GM13977 (cell line): ENCODE measurements at places on chromosomes 3 and 15.

- no peak for DNase-seq
Observed at GRCh38 chr3:179603321-179603720, 1.1 kb downstream of the MRPL47 start.

GRCh38 chr15:87755226-87755625 lies 501.3 kb downstream of the NTRK3 start:
- no peak for DNase-seq

- DNase-seq, result no peak
Observed at GRCh38 chr3:22836131-22836530, 367.0 kb upstream of the UBE2E2 start.

GRCh38 chr3:27209617-27210264 lies 159.4 kb downstream of the NEK10 start:
- no peak for DNase-seq

GRCh38 chr3:172125963-172126457 lies 86.6 kb downstream of the FNDC3B start:
- no peak for DNase-seq

DNA sequence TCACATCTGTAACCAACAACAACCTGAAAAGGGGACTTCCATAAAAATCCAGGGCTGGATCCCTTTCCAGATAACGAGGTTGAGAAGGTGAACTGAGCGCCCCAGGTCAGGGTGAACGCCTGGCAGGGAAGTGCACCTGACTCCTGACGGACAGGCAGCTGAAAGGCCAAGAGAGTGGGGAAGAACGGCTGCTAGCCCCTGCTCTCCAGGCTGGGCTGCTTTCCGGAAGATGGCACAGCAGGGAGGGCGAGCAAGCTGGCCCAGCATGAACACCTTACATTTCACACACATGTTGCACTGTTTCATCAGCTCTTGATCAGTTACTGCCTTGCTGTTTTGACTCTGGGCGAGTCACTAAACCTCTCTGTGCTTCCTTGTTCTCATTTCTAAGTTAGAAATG lies 127.2 kb upstream of the IQSEC1 start:
- no peak for DNase-seq

GRCh38 chr3:144868506-144868905 lies 896.9 kb downstream of the DIPK2A start:
- DNase-seq, result no peak

GRCh38 chr15:73997986-73998385 lies 3.5 kb downstream of the PML start:
- DNase-seq, result no peak

GRCh38 chr3:25178672-25179071 lies 249.4 kb upstream of the RARB start:
- DNase-seq, result no peak

DNA sequence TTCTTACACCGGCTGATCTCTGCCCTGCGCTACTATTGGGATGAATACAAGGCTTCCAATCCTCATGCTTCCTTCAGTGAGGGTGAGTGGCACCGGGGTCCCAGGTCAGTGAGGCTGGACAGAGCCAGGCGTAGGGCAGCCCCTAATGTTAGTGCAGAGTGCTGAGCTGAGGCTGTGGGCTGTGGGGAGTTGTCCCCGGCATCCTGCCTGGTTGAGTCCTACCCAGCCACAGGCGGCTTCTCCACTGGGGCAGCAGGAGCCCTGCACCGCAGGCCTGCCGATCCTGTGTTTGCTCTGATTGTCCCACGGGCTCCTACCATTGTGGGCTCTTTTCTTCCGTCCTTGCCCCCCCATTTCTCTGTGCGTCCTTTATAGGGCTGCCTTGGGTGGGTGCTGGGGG lies 13.3 kb downstream of the RNF123 start:
- DNase-seq, result no peak

- DNase-seq, result no peak
Observed at GRCh38 chr3:10352146-10352911, 31.4 kb upstream of the SEC13 start.

DNA sequence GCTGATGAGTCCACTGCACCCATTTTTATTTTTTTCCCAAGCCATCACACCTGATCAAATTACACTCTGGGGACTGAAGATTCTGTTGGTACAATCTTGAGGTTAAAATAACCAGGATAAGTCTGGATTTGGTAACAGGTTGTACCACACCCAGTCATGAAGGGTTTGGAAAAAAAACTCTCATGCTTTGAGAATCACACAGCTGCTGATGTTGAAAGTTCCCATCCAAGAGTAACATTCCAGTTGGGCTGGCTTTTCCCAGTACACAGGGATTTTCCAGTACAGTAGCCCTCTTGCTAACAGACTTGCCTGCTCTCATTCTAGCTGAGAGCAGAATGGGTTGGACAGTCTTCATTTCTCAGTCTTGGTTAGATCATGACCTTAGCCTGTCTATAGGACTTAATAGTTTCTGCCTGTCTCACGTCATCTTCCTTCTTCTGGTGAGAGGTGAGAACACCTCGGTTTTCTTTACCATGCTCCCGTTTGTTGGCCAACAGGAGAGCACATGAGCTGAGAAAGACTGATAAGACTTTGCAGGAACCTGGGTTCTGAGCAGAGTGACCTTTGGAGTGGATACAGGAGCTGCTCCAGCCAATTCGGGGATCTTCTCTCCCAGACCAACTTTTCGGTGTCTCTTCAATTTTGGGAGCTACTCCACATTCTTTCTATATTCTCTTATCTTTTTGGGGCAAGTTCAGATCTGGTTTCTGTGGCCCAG lies 300.1 kb upstream of the LYSMD4 start:
- DNase-seq, result no peak

DNA sequence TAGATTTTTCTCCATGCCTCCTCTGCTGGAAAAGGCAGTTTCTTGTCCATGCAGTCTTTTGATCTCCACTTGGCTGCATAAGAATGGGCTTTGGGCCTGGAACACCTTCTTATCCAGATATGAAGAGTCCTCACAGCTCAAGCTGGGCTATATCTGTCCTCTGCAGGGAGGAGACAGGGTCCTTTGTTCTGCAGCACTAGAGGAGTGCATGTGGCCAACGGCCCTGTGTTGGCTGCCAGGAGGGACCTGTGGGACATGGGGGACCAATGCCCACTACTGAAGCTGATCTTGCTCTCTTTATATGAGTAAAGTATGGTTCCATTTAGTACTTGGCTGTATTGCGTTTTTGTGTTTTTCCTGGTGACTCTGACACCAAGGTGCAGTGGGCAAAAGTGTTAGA lies 157.3 kb upstream of the ABI3BP start:
- DNase-seq, result no peak

DNA sequence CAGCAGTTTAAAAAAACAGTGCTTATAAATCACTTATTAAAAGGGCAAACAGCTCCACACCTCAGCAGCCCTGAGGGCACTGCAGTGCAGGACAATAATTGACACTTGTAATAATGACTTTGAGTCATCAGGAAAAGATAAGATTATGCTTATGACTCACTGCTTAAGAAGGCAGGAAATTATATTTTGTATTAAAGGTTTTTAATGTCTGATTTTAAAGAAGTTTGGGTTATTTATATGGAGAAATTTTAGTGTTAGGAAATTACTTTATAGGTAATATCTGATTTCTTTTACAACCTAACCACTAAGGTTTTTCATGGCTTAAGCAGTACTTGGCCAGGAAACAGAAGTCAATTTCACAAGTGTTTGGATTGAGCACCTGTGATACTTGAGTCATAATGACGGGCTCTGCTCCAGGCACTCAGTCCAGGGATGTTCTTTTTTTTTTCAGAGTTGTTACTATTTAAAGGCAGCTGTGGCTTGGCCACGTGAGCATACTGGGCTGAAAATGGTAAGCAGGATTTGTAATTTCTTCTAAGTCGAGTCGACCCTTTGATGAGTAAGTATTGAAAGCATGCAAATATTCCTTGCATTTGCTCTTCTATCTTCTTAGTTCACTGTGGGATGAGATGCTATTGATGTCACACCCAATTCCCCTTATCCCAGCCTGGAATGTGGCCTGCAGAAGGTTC lies 21.6 kb upstream of the SLC6A20 start:
- DNase-seq, result no peak

DNA sequence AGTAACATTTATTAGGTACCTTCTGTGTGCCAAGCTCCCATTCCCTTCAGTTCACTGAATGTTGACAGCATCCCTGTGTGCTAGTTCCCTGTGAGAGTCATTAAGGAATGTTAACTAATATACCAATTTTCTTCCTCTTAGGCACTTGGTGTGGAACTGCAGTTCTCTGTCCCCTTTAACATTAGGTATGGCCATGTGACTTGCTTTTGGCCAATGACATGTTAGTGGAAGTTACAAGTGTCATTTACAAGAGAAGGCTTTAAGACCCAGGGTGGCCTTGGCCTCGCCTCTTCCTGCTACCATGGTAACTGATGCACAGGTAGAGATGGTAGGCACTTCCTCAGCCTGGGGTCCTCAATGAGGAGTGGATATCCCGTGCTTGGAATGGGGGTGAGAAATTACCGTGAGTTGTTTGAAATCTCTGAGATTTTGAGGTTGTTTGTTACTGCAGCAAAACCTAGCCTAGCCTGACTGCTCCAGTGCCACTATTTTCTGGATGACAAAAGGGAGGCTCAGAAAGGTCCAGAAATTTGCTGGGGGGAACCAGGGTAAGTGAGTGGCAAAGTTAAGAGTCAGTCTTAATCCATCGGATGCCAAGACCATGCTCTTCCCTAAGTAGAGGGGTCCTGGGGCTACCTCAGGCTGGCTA lies 21.2 kb upstream of the LINGO1 start:
- no peak for DNase-seq

DNA sequence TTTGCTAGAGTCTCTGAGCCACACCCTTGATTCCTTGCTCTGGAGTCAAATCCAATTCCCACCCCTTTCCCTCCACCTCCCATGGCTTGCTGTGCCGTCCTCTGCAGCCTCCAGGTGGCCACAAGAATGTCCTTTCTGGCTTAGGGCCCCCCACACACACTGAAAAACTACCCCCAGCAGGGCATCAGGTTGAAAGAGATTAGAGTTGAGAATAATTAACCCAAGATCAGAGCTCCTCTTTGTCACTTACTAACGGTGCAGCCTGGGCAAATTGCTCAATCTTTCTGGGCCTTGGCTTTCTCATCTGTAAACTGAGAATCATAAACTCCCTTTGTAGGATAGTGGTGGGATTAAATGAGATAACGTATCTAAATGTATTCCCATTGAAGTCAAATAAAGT lies 78.5 kb downstream of the MRPL46 start:
- DNase-seq, result no peak

DNA sequence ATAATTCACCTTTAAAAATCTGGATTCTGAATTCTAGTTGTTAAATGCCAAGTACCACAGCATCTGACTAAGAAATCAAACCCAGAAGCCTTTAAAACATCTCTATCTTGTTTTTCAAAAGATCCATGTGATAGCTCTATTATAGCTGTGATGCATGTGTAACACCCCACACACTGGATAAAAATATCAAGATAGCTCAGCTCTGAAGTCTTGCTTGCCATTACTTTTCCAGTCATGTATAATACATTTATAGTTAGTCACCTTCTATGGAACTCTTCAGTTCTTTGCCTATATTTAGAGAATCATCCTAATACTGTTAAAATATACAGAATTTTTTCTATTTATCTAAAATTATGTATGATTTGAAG lies 11.6 kb downstream of the ARPP19 start:
- DNase-seq, result no peak
